ENCODE measurements at places on chromosomes 3 and 15.

DNA sequence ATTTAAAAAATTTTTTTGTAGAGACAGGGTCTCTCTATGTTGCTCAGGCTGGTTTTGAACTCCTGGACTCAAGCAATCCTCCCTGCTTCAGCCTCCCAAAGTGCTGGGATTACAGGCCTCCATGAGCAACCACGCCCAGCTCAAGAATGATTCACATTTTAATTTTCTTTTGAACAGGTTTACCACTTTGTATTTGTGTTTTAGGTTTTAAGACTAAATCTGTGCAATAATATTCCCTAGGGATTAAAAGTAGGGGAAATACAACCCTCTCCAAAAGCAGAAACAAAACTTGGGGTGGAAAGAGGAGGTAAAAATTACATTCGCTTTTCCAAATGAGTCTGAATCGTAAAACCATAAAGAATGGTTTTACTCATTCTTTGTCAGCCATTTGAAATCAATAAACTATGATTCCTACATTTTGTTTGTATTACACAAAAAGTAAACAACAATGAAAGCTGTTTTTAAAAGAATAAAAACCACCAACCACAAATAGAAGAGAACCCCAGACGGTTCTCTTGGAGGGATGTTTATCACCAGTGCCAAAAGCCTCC, 37.8 kb downstream of the SLC24A1 start:
- DNase-seq: no peak

DNA sequence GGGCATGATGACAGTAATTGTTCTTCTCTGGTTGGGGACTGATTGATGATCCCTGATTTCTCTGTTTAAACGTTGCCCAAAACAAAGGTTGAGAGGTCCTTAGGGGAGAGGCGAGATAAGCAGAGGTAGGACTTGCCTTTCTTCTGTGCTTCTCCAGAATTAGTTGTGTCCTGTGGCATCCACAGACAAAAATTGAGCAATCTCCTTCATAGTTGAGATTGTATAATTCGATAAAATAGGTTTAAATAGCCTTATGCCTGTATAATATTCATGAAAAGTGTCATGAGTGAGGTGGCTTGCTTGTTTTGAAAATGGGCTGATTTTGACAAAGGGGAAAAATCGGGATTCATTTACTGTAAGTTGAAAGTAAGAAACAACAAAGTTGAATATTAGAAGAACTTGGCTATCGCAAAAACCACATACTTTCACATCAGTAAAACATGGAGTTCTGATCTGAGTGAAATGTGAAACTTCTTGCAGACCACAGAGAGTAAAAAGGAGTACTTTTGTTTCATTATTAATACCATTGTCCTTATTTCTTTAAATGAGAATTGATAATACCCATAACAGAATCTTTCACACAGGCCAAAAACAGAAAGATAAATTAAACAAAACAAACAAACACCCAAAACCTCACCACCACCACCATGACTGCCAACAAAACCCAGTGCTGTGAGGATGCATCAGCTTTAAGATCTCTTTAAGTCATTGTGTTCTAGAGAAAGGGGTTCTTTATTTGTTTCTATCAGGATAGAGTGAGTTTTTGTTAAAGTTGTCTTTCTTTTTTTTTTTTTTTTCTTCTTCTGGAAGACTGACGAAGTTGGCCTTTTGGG, 155.7 kb downstream of the LPP start:
- no peak for DNase-seq

DNA sequence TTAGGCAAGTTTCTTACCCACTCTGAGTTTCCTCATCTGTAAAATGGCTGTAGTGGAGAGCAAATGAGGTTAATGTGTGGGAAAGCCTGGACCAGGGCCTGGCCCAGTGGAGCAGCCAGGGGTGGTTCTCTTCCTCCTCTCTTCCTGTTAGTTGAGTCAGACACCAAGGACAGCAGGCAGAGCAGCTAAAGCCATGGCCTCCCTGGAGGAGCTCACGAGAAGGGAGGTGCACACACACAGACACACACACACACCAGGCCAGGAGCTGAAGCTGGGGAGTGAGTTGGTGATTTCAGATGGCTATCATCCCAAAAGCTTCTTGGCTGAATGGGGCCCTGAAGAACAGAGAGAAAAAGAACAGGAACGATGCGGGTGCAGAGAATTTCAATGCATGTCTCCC, 33.2 kb upstream of the TSPAN3 start:
- DNase-seq: no peak

- no peak for DNase-seq
Measured at GRCh38 chr3:187191271-187191670, 6.0 kb upstream of the RTP1 start.

- DNase-seq: no peak
Measured at GRCh38 chr3:49713336-49714105, 6.0 kb downstream of the AMIGO3 start.

- DNase-seq: no peak
Measured at GRCh38 chr3:29227307-29227706, 53.6 kb upstream of the RBMS3 start.

DNA sequence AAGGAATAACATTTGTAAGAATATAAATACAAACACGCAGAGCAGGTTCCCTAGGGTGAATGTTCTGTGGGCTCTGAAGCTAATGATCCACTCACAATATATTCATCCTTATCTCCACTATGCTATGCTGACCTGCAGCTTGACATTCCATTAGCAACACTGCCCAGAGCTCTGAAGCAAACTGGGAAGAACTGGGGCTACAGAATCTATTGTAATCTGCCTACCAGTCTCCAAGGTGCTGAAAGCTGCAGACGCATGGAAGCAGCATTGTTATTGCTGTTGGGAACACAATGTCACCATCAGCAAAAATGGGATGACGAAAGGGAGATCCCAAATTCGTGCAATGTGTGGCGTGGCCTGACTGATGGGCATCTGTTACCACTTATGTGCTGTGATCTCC, 316.7 kb upstream of the RORA start:
- no peak for DNase-seq

- no peak for DNase-seq
Measured at GRCh38 chr15:98523912-98524662, 124.3 kb upstream of the IGF1R start.

DNA sequence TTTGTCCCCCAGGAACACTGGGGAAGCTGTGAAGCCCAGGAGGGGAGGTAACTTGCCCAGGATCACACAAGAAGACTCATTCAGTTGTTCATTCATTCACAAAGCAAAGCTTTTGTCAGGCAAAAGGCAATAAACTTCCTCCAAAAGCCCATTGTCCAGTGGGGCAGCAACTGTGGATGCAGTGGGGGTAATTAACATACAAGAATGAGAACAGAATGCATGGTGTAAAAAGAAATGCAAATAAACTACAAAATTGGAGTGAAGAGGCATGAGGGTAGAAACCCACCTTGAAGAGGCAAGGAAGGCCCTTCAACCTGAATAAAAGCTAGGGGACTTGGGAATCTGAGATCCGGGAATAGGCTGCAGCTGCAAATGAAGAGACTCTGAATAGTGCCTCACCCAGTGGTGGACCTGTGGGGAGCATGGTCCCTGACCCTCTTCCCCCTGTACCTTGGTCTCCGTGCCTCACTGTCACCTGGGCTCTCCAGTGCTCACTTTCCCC, 363.6 kb downstream of the CLSTN2 start:
- DNase-seq: no peak

DNA sequence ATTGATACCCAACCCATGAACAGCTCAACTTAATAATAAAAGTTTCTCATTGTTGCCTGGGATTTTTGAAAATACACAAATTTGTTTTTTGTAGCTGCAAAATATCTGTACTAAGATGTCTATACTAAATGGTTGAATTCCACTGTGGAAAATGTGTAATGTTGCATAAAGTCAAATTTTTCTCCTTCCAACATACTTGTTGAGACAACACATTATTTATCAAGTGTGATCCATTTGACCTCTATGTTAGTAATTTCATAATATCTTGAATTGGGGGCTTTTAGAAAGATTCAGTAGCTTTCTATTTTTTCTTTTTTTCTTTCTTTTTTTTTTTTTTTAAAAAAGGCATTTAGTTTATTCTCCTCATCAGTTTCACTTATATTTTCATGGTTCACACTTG, 88.0 kb downstream of the KCNMB2 start:
- DNase-seq: no peak

DNA sequence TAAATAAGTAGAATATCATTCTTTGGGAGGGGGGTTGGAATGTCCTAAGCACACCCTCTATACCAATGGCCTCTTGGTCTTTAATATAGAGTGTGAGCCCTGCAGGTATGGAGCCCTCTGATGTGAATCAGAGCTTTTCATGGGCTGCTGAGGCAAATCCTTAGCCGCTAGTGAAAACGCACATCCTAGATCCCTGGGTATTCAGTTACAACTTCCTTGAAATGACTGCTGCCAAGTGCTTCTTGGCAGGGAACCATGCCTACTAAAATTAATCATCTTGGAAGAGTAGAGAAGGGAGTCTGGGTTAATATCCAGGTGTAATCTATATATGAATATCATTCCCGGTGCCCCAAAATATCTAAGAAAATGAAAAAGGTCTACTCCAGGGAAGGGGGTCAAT, 109.1 kb downstream of the POLQ start:
- no peak for DNase-seq

DNA sequence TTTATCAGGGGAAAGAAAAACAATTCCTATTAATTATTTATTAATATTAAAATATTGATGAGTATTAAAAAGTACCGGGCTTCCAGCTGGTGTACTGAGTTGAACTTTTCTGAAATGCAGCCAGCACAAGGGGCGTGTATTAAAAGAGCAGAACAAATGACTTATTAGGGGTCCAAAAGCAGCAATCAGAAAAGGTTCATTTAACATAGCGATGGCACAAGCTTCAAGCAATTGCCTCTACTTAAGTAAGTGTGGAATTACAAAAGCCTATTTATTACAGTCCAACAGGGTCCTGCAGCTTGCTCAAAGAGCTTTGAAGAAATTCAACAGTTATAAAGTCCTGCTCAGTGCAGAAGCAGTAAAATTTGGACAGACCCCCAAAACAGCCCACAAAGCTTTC, 285.6 kb downstream of the EPHA3 start:
- no peak for DNase-seq

DNA sequence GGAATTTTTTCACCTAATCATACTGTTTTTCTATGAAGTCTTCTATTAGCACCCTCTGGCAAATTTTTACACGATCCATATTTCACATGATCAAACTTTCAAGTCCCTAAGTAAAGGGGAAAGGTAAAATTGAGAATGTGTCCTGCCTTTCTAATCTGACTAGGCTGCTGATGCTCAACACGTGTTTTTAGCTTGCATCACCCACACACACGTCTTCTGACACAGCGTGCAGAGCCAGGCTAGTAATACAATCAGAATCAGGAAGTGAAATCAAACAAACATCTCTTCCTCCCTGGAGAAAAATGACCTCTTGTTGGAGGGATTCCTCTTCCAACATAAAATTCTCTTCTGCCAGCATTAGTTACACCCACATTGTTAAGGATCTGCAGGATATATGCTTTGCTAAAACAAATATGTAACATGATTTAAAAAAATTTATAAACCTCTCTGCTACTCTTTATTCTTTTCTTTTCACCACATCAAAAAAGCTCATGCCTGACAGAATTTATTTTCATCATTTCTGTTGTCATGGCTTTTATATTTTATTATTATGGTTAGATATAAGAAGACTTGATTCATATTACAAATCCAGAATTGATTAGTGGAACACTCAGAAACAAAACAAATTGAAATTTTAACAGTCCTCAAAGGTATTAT, 122.4 kb downstream of the RAP2B start:
- peak; percentile 48 for DNase-seq

DNA sequence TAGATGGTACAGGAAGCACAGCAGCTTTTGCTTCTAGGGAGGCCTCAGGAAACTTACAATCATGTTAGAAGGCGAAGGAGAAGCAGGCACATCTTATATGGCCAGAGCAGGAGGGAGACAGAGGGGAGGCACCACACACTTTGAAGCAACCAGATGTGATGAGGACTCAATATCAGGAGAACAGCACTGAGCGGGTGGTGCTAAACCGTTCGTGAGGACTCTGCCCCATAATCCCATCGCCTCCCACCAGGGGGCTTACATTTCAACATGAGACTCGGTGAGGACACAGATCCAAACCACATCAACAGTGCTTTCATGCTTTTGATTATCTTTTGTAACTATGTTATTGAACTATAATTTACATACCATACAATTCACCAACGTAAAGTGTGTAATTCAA, 7.6 kb upstream of the TMEM44 start:
- DNase-seq: peak; percentile 17

DNA sequence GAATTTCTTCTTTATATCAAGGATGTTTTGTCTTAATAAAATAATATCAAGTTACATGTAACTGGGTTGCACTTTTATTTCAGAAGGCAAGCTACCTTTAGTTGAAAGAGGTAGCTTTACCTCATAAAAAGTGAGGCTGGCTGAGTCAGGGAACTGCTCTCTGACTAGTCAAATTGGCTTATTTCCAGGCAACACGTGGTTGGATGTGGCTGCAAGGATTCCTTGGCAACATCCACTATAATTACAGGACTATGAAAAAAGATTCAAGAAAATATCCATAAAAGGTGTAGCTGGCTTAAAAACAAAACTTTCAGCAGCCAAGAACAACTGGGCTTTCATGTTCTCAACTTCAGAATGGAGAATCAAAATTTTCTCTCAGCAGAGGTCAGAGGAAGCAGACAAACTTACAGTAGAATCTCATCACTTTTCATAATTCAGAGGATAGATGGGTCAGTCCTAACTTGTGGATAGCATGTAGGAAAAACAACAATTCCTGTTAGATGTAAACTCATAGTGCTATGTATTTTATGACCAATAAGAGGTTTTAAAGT, 779.1 kb downstream of the MECOM start:
- DNase-seq: no peak

DNA sequence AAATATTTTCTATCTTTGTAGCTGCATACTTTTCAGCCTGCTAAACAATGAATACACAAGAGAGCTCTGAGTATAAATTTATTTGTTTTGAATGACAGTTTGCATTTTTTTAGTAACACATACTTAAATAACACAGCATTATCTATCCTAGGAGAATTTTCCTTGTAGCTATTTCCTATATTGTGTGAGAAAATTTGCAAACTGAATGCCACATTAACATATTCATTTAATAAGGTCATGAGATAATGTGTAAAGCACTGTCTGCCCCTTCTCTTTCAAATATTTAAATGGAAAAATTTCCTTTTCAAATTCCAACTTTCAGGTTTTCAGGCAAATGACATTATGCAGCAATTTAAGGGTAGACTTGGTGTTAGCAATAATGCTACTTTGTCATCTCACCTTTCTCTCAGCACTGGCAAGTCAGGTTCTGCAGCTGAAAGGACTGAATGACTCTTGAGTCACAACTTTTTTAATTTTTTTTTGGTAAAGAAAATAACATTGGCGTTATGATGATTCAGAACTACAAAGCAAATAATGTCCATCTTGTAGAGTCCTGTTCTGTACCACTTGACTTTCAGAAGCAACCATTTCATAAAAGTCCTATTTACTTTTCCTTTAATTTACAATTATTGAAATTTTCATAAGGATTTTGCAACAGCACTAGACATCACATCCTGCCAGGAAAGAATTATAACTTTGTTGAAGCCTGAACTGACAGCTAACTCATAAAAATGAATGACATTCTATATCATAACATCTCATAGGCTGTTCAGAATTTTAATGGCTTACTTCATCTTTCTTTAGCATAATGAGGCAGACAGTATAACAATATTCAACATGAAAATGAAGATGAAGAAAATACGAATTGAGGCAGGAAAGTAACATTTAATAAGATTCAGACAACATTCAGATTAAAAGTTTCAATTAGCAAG, 681.6 kb upstream of the SEMA6D start:
- no peak for DNase-seq
